Activated T-helper 1 cell treated with anti-CD3 and anti-CD28 coated beads, Interleukin-2, amount 50 U/mL, for 16 hours (primary cell): ENCODE measurements at places on chromosomes 3 and 15.

DNA sequence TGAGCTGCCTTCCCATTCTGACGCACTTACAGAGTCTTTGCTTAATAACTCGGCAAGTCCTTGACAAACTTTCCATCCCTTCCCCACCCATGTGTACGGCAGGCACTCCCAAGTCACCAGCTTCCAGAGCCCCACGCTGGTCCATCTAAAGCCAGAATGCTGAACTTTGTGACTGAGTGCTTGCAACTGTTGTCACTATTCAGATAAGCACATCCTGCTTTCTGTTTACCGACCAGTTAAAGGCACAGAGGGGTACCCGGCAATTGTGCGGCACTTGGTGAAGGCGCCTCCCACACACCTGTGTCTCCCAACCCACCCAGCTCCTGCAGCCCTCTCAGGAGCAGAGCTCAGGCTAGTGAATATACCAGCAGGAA lies 430.6 kb downstream of the FOXP1 start:
- no peak for DNase-seq

GRCh38 chr15:88871313-88871712 lies 24.0 kb downstream of the HAPLN3 start:
- no peak for DNase-seq

GRCh38 chr15:61530769-61531168 lies 301.7 kb upstream of the RORA start:
- no peak for DNase-seq

DNA sequence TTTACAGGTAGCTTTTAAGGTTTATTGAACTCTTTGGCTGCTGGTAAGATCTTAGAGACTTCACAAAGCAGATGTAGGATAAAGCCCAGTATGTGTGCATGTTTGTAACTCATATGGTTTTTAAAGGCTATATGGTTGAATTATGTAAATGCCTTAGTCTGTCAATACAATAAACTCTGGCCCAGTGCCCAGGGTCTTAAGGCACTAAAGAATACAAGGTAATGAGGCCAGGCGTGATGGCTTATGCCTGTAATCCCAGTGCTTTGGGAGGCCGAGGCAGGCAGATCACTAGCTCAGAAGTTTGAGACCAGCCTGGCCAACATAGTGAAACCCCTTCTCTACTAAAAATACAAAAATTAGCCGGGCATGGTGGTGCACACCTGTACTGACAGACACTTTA lies 170.3 kb upstream of the CGNL1 start:
- DNase-seq, result no peak

- no peak for DNase-seq
Observed at GRCh38 chr3:65785065-65785645, 253.6 kb downstream of the MAGI1 start.

DNA sequence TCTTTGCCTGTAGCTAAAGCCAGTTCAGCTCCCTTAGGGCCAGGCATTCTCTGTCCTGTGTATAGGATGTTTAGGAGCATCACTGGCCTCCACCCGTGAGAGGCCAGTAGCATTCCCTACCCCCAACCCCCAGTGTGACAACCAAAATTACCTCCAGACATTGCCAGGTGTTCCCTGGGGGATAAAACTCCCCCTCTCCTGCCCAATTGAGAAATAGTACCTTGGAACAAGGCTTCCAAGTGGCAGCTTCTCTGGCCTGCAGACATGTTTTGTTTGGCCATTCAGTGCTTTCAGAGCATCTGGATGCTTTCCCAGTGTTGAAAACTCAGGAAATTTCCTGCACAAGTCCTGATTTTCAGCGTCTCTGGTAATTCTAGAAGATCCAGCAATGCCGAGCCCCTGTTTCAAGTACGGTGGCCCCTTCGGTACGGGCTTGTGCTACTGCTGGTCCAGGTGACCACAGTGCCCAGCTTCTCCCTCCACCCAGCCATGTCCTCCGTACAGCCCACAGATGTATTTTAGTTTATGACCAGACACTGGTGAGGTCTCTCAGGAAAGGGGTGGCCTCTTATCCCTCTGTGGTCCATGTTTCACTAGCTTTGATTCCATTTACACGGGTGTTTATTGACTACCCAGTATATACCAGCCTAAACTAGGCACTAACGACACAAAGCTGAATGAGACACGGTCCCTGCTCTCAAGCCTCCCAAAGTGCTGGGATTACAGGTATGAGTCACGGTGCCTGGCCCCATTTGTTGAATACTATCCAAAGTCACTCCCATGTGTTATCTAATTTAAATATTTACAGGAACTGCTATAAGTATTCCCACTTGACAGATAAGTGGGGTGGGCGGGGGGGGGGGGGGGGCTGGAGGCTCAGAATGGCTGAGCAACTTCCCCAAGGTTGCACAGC lies 125.4 kb upstream of the RAD18 start:
- no peak for DNase-seq

- no peak for DNase-seq
Observed at GRCh38 chr3:17021614-17022013, 136.9 kb downstream of the PLCL2 start.

DNA sequence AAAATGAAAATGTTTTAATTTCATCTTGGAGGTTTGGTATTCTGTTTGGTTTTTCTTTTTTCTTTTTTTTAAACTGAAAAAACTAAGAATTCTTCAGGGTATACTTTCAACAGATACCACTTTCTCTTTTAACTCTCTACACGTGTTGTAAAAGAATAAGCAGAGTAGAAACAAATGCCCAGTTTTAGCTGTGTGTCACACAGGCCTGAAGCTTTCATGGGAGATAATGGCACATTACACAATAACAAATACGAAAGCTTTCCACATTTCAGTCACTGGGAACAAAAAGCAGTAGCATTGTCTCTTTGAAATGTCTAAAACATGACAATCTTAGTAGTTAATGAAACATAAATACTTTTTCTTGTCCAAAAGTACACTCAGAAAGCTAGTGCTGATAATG lies 818.5 kb downstream of the TBL1XR1 start:
- DNase-seq, result no peak

DNA sequence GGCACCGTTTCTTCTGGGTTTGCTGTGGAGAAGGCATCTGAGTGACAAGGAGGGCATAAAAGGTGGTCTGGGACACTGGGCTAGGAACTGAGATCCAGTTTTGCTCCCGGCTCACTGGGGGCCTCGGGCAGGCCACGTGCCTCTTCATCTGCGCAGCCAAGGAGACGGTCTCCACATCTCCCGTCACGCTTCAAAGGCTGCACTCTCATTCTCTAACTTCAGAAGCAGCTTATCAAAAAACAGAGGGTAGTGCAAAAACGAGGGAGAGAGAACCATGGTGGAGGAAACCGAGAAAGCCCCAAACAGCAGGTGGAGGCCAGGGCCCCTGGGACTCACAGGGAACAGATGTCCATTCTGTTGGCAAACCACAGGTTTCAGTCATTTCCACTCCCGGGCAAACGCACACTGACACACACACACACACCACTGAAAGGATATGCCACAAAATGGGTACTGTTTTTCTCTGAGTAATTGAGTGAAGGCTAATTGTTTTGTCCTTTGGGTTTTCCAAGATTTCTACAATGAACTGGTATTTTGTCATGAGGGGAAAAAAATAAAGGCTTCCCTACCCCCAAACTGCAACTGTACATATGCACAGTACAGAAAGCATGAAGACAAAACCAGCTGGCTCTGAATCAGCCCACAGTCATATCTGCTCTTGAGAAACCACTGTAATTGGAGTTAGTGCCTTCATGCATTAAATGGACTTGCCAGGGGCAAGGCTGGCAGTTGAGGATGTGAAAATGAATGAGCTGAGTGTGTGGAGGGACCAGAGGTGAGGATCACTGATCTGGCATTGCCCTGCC lies 71.9 kb downstream of the MGLL start:
- DNase-seq, result no peak

GRCh38 chr3:9190276-9190675 lies 59.2 kb downstream of the SRGAP3 start:
- DNase-seq, result no peak

DNA sequence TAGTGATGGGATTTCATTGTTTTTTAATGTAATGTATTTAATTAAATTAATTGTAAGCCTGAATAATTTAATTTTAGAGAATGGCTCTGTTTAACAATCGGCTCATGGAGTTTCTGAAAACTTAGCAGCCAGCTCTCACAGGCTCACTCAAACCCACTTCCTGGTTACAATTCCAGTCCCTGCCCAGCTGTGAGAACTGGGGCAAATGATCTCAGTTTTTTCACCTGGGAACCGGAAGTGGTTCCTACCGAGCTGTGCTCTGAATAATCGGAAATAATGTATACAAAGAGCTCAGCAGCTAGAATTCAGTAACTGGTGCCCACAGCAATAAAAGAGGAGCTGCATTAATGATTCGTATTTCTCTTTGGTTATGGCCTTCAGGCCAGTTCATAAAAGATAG lies 244.3 kb upstream of the MCTP2 start:
- no peak for DNase-seq

GRCh38 chr3:40660554-40660953 lies 135.8 kb downstream of the ZNF621 start:
- DNase-seq, result no peak

DNA sequence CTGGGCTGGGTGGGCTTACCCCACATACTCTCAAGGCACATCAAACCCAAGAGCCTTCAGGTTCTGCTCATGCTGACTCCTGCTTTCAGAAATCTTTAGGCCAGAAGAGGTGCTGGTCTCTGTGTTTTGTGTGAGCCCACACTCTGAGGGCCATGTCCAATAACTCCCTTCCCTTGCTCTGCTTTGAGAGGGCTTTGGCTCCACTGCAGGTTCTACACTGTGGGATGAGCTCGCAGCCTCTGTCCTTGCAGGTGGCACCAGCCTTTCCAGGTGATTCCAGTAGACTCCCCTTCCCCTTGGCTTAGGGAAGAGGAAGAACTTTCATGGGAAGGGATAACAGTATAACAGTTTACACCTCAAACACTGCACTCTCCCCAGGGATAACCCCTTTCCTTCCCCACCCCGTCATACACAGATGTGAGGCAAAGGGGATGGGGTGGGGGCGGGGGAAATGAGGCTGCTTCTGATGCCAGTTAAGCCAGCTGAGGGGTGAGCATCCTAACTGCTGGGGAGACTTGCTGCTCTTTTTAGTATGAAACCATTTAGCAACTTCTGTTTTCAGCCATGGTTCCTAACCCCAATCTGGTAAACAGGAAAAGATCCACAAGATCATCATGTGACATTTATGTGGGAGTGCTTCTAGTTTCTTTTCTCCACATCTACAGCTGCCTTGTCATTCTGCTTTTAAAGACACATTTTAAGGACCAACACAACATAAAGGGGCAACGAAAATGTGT lies 262.4 kb downstream of the SLC9A9 start:
- no peak for DNase-seq

- DNase-seq, result no peak
Observed at GRCh38 chr3:133834621-133835417, 29.2 kb downstream of the SRPRB start.

- DNase-seq, result no peak
Observed at GRCh38 chr15:59994888-59995557, 9.1 kb upstream of the FOXB1 start.

- DNase-seq, result no peak
Observed at GRCh38 chr3:169846458-169847193, 23.1 kb downstream of the LRRC31 start.

DNA sequence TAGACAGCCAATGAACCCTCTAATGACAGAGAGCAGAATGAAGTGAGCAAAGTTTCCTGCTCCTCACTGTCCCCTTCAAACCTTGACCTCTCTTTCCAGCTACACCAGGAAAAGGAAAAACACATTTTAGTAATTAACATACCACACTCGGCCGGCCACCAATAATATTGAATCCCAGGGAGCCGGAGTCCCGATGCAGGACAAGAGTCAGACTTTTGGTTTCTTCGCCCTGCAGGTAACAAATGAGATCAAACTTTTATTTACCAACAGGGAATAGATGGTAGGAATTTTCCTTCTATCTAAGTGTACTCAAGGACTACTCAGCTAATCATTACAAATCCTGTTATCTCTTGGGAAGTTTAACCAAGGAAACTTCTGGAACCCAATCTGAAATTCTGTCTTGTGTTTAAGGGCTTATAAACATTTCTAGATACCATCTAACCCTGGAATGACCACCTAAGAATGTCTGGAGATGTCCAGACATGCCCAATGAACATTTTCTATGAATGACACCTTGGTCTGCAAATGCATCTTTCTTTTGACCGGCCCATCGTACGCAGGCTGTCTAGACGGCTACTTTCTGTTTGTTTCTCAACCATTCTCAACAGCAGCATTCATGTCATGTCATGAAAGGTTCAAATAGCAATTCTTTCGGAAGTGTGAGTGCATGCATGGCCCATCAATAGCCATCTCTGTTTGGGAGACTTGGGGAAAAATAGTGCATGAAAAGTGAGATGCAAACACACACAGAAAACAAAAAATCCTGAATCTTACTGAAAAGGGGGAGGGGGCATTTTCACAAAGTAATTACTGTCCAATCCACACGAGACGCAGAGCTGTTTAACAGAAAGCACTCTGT lies 16.1 kb downstream of the PDZRN3 start:
- DNase-seq, result no peak

DNA sequence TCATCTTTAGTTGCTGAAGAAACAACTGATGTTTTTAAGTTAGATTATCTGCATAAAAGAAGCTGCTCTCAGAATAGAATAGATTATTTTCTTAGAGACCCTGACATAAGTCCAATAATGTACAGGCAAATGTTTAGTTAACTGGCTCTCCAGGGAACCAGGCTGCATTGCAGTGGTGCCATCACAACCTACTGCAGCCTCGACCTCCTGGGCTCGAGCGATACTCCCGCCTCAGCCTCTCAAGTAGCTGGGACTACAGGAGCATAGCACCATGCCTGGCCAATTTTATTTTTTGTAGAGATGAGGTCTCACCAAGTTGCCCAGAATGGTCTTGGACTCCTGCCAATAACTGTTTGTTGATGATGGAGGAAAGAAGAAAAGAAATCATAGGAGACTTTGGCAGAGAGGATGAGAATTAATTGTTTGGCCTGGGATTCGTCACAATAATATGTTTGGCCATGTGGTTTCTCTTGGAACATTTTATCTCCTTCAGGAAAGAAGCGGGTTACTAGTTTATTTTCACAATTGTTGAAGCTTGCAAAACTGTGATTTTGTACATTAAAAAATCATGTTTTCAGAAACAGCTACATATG lies 429.2 kb downstream of the CADM2 start:
- DNase-seq, result no peak

DNA sequence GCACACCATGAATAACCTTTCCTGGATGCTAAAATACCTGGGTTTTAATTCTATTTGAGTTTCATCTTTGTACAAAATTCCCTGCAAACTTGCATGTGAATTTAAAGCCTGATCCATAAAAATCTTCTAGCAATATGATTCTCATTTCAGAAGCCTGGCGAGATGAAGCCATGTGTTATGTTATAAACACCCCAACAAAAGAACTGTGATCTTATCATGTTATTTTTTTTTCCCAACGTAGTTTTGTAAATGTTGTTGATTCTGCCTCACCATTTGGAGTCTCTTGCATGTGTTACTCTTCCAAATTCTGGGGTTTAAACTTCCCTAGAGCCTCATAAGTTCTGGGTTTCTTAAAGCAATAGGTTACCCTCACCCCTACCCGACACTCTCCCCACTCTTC lies 428.1 kb upstream of the DPH6 start:
- DNase-seq, result no peak

DNA sequence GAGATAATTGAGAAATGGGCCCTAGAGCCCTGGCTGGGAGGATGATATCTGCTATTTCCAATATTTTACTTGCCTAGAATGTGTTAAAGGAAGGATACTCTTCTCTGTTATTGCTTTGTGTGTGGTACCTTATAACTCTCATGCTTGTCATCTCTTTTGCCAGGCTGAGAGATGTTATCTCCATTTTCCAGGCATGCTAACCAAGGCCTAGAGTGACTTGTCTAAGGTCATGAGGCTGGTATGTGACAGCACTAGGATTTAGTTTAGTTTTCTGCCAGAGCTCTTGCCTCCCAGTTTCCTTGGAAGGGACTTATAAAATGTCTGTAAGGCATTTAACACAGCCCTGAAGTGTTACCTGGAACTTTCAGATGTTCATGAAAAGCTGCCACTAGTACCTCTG lies 1.4 kb downstream of the CLK3 start:
- no peak for DNase-seq

- peak; percentile 64 for DNase-seq
Observed at GRCh38 chr3:195549931-195550519, 6.9 kb upstream of the PPP1R2 start.
